ENCODE measurements at places on chromosomes 2 and 18. TPM values are rescaled to one million over a fixed set of nuclear protein-coding genes. Genes with fewer than 3 reads are reported as not detected.

CDK5R2 gene
- total RNA-seq: not detected

MYL1 gene
- total RNA-seq: 0.42 TPM

SLC9A4 gene
- total RNA-seq: 23.5 TPM

NOSTRIN gene
- 31.4 TPM for total RNA-seq

AGPS gene
- total RNA-seq: 38.7 TPM

GLI2 gene
- 9.8 TPM for total RNA-seq

CFLAR gene
- 187 TPM for total RNA-seq

MYL12A gene
- total RNA-seq: 299 TPM

FKBP1B gene
- 4.1 TPM for total RNA-seq

GAREM2 gene
- 4.3 TPM for total RNA-seq

UGT1A3 gene
- 20.8 TPM for total RNA-seq

RGPD8 gene
- 20.1 TPM for total RNA-seq

INPP5D gene
- total RNA-seq: 43.4 TPM

KCNE4 gene
- 9.1 TPM for total RNA-seq

FAM124B gene
- 1.9 TPM for total RNA-seq

TGFA gene
- 17.8 TPM for total RNA-seq

GPR75 gene
- 4.4 TPM for total RNA-seq

Measured in ureter (tissue), 1 donor.